ENCODE measurements at places on chromosomes 6 and 20. TPM values are rescaled to one million over a fixed set of nuclear protein-coding genes. Genes with fewer than 3 reads are reported as not detected.

DNA sequence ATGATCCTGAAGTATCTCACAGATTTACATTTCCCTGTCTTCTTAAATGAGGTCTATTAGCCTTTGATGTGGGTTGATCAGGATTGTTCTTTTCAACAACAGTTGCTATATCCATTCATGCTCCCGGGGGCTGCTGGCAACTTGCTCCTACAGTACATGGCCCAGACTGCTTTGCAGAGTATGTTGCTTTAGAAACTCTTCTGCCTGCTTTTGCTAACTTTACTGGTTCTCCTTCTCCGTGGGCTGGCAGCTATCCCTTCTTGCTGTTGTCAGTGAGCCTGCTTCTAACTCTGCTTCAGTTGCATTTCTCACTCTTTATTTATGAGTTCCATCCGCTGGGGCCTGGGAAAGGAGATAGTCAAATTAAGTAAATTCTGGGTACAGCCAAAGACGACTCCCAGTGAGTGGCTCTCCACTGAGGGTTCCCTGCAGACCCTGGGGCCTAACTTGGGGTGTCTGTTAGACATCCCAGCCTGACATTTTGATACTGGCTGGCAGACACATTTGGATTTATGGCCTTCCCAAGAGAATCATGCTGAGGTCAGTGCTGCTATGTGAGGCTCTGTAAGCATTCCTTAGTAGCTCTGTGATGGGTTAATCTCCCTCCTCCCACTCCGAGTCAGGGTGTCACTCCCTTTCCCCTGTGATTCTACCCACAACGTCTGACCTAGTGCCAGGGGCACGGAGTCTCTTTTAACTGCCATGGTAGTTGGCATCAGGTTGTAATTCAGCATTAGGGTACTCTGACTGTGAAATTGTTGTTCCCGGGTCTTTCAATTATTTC, 73.6 kb downstream of the SLX4IP start:
- no peak for DNase-seq
- H3K36me3 ChIP-seq = no peaks in the 10 kb centered on the region
- peaks cover 14% of the 10 kb centered on the region for H3K4me1 ChIP-seq
- no peak overlapping the region for H3K4me3 ChIP-seq

DNA sequence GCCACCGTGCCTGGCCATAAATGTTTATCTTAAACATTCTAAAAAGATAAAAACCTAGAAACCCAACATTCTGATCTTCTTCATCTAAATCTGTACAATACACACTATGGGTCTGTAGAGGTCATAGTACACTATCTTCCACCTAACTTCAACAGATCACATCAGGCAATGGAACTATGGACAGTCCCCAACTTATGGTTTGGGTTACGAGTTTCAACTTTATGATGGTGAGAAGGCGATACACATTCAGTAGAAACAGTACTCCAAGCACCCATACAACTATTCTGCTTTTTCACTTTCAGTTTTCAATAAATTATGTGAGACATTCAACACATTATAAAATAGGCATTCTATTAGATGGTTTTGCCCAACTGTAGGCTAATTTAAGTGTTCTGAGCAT, 23.1 kb downstream of the FKBP5 start:
- no peak overlapping the region for H3K4me3 ChIP-seq
- peak overlapping the region; percentile 28 for H3K27ac ChIP-seq
- no peaks in the 10 kb centered on the region for H3K27me3 ChIP-seq
- H3K36me3 ChIP-seq = no peaks in the 10 kb centered on the region

- no peak overlapping the region for H3K4me3 ChIP-seq
- no peak for DNase-seq
- H3K27me3 ChIP-seq = no peaks in the 10 kb centered on the region
- H3K36me3 ChIP-seq = no peaks in the 10 kb centered on the region
These were observed 331.8 kb downstream of the RIMS1 start for GRCh38 chr6:72218125-72218524.

- H3K4me1 ChIP-seq = no peaks in the 10 kb centered on the region
- no peaks in the 10 kb centered on the region for H3K36me3 ChIP-seq
- H3K27ac ChIP-seq = no peak overlapping the region
- no peaks in the 10 kb centered on the region for H3K27me3 ChIP-seq
- no peak for DNase-seq
- no peak overlapping the region for H3K4me3 ChIP-seq
These were observed 44.1 kb downstream of the MGME1 start for GRCh38 chr20:18012901-18013300.

GRCh38 chr6:2938004-2938631, 33.2 kb downstream of the SERPINB6 start:
- H3K36me3 ChIP-seq = no peaks in the 10 kb centered on the region
- H3K4me3 ChIP-seq = no peak overlapping the region
- no peaks in the 10 kb centered on the region for H3K27me3 ChIP-seq
- peaks cover 57% of the 10 kb centered on the region for H3K4me1 ChIP-seq

MTHFD1L gene
- total RNA-seq = 4.5 TPM

DNA sequence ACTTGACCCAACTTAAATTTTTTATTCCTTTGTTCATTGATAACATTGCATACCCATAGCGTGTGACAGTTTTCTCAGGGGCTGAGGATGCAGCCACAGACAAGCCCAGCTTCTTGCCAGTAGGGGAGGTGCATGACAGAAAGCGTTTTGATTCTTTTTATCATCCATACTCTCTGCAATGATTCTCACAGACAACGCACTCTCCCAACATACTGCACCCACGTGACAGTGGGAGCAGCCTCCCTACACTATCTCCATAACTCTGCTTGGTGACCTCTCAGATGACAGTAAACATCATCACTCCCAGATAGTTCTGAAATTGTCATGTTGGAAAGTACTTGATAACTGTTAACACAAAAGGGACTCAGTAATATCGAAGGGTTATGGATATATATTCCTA, 481.2 kb upstream of the AGPAT4 start:
- no peak for DNase-seq
- no peaks in the 10 kb centered on the region for H3K36me3 ChIP-seq
- no peak overlapping the region for H3K27ac ChIP-seq
- H3K27me3 ChIP-seq = no peaks in the 10 kb centered on the region
- no peak overlapping the region for H3K4me3 ChIP-seq
- no peaks in the 10 kb centered on the region for H3K4me1 ChIP-seq

- no peak for DNase-seq
These were observed 703.5 kb upstream of the CITED2 start for GRCh38 chr6:140077827-140078560.

DNA sequence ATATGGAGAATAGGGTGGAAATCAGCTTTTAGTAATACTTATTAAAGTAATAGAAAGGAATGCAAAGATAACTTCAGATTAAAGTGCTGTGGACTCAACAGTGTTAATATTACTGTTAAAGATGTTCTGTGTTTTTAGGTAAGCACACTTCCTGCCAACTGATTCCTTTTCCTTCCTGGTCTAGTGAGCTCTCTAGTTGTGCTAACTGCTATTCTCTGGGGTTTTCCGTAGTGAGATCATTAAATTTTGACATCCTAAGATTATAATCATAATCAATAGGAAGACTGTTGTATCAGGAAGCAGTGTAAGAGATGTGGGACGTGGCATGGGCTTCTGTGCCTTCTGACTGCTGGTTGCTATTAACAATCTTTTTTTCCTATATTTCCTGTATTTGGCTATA, 1.2 kb upstream of the TMEM217 start:
- H3K36me3 ChIP-seq = no peaks in the 10 kb centered on the region
- H3K4me1 ChIP-seq = peaks cover 18% of the 10 kb centered on the region
- H3K4me3 ChIP-seq = no peak overlapping the region
- no peak overlapping the region for H3K27ac ChIP-seq
- peak; percentile 72 for DNase-seq

ANGPT4 gene
- not detected for total RNA-seq

SLCO4A1 gene
- 0.59 TPM for total RNA-seq

GRCh38 chr6:155084431-155085123, 89.5 kb downstream of the TIAM2 start:
- DNase-seq = no peak
- no peak overlapping the region for H3K4me3 ChIP-seq
- H3K36me3 ChIP-seq = no peaks in the 10 kb centered on the region
- no peaks in the 10 kb centered on the region for H3K27me3 ChIP-seq
- no peak overlapping the region for H3K27ac ChIP-seq

ADGB gene
- total RNA-seq = not detected

DNA sequence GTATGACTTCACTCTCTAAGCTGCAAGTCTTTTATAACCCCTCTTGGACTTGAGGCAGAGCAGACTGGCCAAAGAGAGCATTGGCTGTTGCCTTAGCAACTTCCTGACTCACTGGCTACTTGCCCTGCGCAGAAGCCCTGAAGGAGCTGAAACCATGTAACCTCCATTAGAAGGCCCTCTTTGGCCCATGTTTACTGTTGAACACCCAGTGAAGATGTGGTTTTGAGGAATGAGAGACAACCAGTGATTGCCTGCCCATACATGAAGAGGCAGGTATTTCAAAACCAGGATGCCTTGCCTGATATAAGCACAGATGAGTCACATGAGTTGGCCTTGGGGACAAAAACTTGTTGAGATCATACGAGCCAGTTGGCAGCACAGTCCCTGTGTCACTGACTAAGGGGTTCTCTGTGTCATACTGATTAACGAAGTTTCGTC, 182.5 kb downstream of the EDN1 start:
- no peak for DNase-seq
- H3K27ac ChIP-seq = no peak overlapping the region
- no peaks in the 10 kb centered on the region for H3K36me3 ChIP-seq
- no peaks in the 10 kb centered on the region for H3K27me3 ChIP-seq

DNA sequence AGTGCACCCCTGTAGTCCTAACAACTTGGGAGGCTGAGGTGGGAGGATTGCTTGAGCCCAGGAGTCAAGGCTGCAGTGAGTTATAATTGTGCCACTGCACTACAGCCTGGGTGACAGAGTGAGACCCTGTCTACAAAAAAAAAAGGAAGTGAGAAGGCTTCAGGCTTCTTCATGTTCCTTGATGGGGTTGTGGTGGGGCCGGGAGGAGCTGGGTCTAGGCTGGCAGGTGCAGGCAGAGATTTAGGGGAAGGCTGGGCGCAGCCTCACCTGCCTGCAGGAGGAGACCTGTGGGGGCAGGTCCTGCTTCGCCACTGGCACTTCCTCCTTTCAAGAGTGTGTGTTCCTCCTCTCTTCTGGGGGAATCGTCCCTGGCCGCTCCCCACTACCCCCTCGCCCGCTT, 63.9 kb downstream of the CHMP4B start:
- H3K4me3 ChIP-seq = no peak overlapping the region
- no peaks in the 10 kb centered on the region for H3K27me3 ChIP-seq
- H3K27ac ChIP-seq = no peak overlapping the region

CCM2L gene
- not detected for total RNA-seq

DNA sequence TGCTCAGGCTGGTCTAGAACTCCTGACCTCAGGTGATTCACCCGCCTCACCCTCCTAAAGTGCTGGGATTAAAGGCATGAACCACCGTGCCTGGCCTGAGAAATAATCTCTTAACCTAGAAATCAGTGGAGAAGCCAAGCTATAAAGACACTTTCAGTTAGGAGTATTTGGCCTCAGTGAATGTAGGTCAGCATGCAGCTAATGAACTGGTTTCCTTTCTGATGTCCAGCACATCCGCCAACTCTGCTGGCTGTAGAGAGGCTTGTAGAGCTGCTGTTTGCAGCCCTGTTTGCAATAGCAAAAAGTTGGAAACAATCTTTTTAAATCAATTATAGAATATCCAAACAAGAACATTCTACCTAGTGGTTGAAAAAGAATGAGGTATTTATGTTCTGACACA, 42.4 kb upstream of the ELOVL5 start:
- no peaks in the 10 kb centered on the region for H3K36me3 ChIP-seq
- DNase-seq = no peak
- H3K27me3 ChIP-seq = no peaks in the 10 kb centered on the region
- no peaks in the 10 kb centered on the region for H3K4me1 ChIP-seq
- H3K27ac ChIP-seq = no peak overlapping the region

Measured in natural killer cell (primary cell).